ENCODE measurements at places on chromosomes 5 and 9.

DNA sequence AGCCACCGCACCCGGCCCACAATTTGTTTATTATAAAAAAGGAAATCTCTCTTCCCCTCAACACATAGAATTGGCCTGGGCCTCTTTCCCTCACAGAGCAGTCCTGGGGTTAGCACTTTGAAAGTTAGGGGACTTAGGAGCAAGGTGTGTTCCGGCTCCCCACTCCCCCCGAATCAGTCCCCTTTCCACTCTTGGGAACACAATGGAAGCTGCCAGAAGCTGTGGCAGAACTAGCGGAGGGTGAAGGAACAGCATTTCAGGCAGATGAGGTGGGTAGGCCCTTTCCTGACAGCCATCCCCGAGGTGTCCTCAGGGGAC lies 16.4 kb upstream of the C5orf47 start:
- DNase-seq: no peak

GRCh38 chr9:125238915-125239446 lies 2.2 kb downstream of the HSPA5 start:
- no peak for DNase-seq

DNA sequence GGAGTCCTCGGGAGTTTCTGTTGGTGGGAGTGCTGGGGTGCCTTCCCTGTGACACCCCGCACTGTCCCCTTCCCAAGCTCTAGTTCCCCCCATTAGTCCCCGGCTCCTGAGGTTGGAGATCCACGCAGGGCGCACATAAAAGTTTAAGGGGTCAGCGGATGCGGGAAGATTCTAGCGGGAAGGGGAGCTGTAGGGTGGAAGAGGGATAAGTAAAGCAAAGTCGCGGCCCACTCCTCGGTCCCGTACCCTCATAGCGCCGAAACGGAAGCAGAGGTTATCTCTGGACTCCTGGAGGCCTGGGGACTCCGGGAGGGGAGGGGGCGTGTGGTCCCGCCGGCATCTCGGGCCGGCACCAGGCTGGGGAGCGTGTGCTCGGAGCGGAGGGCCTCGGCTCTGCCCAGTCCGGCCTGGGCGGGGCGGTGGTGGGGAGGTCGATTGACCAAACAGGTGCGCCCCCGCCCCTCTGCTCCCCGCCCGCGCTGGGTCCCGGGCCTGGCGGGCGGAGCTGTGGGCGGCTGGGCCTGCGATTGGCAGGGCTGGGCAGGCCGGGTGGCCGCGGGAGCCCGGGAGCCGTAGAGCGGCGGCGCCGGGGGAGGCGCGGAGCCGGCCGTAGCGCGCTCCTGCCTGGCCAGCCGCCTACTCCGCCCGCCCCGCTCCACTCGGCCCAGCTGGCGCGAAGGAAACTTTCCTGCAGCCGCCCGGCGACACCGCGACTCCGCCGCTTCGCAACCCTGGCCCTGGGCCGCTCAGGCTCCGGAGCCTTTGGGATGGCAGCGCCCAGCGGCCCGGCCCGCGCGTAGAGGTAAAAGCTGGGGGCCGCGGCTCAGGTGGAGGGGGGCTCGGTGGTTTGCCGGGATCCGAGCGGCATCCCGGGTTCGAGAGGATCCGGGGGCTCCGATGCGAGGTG lies 52.2 kb upstream of the DAB2IP start:
- DNase-seq: no peak

DNA sequence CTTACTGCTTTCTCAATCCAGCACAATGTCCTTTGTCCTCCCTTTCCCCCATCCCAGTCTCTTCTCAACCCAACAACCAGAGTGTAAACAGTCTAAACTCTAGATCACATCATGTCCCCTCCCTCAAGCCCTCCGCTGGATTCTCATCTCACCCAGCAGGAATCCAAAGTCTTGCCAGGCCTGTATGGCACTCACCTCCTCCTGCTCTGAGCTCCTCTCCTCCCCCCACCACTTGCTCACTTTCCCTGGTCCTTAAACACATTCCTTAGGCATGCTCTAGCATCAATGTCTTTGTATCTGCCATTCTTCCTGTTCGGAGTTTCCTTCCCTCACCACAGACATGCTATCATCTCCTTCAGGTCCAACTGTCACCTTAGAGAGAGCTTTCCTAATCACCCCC lies 78.8 kb downstream of the NIPSNAP3B start:
- DNase-seq: no peak

GRCh38 chr9:70533492-70533891 lies 119.0 kb upstream of the KLF9 start:
- no peak for DNase-seq

- no peak for DNase-seq
Measured at GRCh38 chr5:132778129-132778528, 1.1 kb upstream of the SEPTIN8 start.

- no peak for DNase-seq
Measured at GRCh38 chr5:2906302-2907090, 155.0 kb upstream of the IRX2 start.

DNA sequence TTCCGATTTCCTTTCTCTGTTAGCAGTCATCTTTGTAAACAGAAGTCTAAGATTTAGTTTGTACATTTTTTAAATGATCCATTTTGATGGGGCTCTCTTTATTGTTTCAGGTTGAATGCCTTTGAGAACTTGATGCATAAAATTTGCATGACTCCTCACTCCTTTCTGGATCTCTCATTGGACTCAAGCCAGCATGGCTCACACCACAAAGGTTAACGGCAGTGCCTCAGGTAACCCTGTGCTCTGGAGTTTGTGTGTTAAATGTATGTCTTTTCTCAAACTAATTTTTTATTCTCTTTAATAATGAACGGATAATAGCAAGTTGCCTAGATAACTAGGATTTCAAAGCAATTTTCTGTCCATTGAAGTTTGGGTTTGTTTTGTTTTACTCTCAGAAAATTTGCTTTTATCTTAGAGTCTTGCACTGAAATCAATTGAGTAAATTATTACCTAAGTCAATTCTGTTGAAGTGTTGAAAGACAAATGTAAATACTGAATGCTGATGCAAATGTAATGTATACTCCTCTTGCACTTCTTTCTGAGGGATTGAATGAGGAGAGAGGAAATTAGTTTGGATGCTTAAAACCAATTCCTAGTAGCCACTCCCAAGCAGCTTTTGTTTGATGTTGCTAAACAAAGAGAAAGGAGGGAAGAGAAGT lies 164.6 kb upstream of the DMRT1 start:
- DNase-seq: no peak

GRCh38 chr5:119322948-119323537 lies 32.8 kb upstream of the TNFAIP8 start:
- no peak for DNase-seq

- no peak for DNase-seq
Measured at GRCh38 chr9:2638871-2639673, 17.5 kb downstream of the VLDLR start.

DNA sequence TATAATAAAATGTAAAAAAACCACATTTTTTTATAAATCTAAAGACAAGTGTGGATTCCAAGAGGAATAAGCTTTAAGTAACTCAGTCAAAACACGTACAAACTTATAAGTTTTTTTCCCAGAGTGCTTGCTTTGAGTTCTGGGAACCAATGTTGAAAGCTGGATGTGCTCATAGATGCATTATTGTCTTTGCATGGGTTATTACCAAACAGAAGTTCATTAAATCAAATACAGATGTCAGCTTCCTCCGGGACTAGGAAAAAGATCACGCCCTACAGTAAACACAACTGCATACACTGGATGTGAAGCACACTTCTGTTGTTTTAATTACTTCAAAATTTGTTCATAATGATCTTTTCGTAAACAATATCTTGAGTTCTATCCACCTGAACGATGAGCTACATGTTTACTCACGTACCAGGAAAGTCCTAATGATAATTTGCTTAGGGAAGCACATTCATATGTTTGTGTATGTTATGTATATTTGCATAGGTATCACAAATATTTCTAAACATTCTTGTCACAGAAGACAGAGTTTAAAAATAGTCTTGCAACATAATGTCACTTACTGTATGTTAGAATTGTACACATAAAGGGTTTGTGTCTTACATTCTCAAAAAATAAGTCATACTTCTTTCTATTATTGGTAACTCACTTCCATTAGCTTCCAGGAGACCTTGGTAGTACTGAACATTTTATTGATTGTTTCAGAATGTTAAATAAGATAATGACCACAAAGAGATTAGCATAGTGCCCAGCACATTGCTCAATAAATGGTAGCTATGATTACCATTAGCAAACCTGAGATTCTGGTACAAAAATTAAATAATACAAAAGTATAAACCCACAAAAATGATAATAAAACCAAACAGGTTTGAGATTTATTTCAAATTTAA lies 427.4 kb downstream of the CETN3 start:
- no peak for DNase-seq

DNA sequence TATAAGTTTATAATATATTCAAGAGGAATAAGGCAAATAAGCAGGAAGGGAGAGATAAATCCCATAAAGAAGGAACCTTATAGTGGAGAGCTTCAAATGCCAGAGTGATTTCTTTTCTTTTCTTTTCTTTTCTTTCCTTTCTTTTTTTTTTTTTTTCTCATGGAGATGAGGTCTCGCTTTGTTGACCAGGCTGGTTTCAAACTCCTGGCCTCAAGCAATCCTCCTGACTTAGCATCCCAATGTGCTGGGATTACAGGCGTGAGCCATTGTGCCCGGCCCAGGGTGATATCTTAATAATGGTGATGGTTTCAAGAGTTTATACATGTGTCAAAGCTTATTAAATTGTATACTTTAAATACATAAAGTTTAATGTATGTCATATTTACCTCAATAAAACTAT lies 19.6 kb upstream of the FOCAD start:
- no peak for DNase-seq

- peak; percentile 31 for DNase-seq
Measured at GRCh38 chr9:128159522-128159783, 612 bp upstream of the BBLN start.

GRCh38 chr9:72424131-72424530 lies 59.1 kb upstream of the ZFAND5 start:
- DNase-seq: no peak

DNA sequence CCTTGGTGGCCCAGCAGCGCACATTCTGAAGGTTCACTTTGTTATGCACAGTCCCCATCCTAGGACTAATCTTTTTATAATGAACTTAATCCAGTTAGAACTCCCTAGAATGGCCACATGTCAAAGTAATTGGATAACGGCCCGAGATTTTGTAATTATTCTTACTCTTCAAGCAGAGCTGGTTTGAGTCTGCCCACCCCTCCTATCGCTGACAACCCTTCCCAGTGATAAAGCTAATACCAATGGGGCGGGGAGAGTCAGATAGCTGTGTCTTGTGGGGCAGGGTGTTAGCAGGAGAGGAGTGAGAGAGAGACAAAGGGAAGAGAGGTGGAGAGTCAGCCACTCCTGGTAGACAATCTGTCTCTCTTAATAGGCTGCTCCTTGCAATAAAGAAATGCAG lies 356.9 kb downstream of the SLIT3 start:
- no peak for DNase-seq

GRCh38 chr5:1776831-1777230 lies 22.8 kb downstream of the MRPL36 start:
- DNase-seq: no peak

DNA sequence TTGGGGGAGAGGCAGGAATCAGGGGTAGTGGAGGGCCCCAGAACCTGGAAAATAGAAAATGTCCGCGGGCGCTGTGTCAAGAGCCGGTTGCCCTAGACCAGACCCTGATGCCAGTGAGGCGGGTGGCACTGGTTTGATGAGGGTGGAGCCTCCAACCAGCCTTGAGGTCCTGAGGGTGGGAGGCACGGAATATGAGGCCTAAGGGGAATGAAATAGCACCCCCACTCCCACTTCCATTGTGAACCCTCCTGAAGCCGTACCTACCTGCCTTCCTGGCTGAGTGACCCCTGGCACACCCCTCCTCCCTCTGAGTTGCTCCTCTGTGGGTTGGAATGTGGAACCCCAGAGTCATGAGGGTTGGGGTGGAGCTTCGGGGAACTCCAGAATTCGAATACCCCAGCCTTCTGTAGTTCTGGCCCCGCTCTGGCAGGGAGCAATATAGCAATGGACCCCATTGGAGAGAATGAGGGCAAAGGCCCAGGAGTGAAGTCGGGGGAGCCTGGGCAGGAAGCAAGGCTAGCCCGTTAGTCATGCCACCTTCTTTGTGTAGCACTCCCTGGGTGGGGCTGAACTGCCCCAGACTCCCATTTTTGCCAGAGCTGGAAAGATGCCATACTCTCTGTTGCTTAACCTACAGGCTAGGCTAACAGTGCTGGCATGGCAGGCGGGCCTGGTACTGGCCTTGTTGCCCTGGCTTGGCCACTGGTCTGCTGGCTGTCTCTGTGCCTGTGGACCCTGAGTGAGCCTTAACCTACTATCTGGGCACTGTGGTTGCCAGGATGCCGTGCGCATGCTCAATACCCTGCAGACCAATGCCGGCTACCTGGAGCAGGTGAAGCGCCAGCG lies 1.0 kb downstream of the FPGS start:
- peak; percentile 38 for DNase-seq

GRCh38 chr5:137279521-137280231 lies 219.4 kb downstream of the SPOCK1 start:
- no peak for DNase-seq

- DNase-seq: no peak
Measured at GRCh38 chr9:130912932-130913598, 16.5 kb upstream of the QRFP start.

DNA sequence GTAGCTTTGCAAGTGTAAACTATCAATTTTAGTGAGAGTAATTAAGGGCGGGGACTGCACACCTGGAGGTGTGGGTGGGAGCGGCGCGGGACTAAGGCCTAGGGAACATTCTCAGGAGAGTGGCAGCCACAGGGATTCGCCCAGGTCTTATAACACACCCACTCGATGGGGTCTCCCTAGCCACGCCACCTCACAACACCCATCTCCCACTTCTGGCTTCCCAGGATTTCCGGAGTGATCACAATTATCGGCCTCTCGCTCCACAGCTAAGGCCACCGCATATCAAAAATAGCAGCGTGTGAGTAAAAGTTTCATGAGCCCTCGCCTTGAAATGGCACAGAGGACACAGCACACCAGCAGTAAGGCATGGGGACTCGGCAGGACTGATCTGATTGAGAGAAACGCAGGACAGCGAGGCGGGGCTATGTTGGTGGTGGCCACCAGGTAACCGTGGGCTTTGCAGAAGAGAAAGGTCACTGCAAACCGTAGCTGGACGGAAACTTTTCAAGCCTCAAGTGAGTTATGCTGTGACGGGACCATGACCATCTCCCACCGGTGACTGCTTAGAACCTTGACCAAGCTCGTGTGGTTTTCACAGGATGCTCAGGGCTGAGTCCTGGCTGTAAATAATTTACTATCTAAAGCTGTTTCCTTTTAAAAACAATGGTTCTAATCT lies 1.1 kb upstream of the LPAR1 start:
- peak; percentile 18 for DNase-seq

GRCh38 chr5:83946516-83946915 lies 225.9 kb upstream of the HAPLN1 start:
- DNase-seq: no peak

DNA sequence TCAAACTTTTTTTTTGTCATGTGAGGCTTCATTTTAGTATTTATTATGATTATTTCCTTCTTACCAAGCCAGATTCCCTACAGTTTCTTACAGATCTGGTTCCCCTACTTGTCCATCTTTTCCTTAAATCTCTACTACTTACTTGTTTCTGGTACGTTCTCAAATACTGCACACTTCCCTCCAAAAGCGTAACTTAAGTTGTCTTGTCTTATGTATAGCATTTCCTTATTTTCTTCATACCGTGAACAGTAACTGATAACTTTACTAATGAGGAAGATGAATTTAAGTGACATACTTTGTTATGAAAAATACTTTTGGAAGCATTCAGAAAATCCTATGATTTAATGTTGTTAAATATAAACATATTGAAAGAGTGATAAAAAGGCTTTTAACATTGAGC lies 67.3 kb downstream of the PARP8 start:
- DNase-seq: no peak
